H4 (cell line): ENCODE measurements at places on chromosomes 16 and 17. TPM values are rescaled to one million over a fixed set of nuclear protein-coding genes. Genes with fewer than 3 reads are reported as not detected.
A peak's percentile ranks its signal among the peaks of the same experiment; 100 is the strongest.

- DNase-seq, result no peak
Measured at GRCh38 chr16:24890746-24891145, 45.0 kb downstream of the SLC5A11 start.

GRCh38 chr17:59963738-59964481, 630 bp downstream of the RNFT1 start:
- DNase-seq, result peak; percentile 41

GRCh38 chr16:74998481-74999218, at the start of gene ZNRF1:
Gene ZNRF1, plus strand, starts transcription at chr16:74999024. Its CDS starts 648 bp downstream, at chr16:74999672.
- peak; percentile 56 for DNase-seq

- DNase-seq, result peak; percentile 94
Measured at GRCh38 chr17:48626245-48627117, at the start of gene HOXB9. Gene HOXB9, minus strand, starts transcription at chr17:48626358. Its CDS starts 89 bp downstream, at chr17:48626269.

Gene PRR11
- 13.0 and 14.7 TPM in 2 replicates for total RNA-seq

- DNase-seq, result no peak
Measured at GRCh38 chr17:47276444-47276843, 22.8 kb downstream of the ITGB3 start.

DNA sequence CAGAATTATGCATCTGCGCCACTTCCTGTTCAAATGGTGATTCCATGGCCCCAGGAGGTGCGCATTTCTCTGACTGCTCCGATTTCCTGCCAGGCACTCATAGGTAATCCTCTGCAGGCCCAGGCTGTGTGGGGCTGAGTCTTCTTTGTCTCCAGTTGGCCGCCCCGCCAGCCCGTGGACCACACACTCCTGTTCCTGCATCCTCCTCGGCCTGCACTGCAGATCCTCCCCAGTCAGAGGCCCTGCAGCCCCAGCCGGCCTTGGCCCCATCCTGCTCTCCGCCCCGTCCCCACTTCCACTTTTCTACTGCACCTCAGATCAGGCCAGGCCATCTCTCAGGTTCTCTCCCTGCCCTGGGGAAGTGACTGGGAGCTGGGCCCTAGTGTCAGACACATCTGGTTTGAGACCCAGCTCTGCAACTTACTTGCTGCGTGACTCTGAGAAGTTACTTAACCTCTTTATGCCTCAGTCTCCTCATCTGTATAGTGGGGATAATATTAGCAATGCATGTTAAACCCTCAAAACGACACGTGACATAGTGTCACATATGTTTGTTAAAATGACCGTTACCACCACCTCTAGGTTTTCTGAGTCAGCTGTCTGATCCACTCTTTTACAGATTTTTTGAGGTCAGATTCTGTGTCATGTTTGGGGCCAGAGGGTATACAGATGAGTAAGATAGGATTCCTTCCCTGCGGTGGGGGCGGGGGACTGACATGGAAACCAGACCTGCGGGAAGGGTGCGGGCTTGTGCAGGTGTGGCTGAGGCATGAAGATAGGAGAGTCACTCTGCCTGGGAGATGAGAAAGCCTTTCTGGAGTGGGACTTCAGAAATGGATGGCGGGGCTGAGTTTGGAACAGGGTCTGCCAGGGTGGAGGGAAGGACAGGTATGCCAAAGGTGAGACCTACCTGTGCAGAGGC, 12.8 kb downstream of the RAB11FIP4 start:
- no peak for DNase-seq

Gene CCL1
- not detected in 2 replicates for total RNA-seq

- no peak for DNase-seq
Measured at GRCh38 chr17:4540687-4541327, 14.4 kb downstream of the MYBBP1A start.

DNA sequence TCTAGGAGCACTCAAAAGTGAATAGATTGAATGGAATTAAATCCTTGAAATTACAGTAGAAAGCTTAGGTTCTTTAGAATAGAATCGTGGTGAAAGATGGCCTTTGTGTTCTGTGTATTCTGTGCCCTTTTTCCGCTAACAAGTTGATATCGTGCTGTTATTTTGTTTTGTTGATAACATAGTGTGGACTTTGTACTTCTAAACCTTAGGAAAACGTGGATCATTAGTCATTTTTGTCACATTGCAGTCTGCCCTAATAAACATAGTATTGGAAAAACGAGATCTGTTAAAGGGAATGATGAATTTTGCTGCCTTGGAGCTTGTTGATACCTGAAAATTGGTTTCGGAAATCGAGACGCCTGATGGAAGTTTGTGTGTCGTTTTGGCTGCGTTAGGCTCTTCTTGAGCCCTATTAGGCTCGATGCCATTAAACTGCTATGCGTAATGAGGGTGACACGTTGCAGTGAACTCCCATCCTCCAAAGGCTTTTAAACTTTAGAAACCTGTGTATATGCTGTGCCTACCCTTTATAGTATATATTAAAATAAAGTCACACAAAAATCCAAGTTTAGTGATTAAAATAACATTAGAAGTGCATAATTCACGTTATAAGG, 145.7 kb downstream of the PRKCA start:
- DNase-seq, result no peak

Gene AMFR
- 79.7 and 87.8 TPM in 2 replicates for total RNA-seq

Gene DOK4
- total RNA-seq, result 15.5 and 25.4 TPM in 2 replicates

DNA sequence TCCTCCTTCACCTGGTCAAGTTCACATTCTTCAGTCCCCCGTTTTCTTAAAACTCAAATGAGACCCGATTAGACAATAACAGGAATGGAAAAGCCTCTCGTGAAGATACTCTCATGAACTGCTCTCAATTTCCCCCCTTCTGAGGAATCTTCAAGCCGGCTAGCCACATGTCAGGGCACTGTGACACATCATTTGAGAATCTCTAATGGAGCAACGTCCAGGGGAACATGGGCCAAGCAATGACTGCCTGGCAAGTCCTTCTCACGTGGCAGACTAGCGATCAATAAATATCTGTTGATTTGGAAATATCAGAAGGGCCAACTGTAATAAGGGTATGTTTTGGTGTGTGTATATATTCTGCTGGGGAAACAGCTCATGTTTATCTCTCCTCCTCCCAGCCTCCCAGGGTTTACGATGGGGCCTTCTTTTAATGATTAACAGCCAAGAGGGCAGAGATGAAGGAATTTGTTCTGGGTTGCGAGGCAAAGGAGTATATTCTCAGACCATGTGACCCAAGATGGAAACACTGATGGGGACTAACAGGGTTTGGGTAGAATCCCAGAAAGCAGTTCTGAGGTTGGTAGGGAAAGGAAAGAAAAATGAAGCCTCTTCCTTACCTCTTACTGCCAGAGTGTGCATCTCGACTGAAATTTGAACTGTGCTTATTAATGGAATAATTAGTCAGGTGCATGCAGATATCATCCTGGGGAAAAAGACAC, 21.4 kb downstream of the TTLL6 start:
- peak; percentile 39 for DNase-seq

Gene NPIPB2
- total RNA-seq, result 1.0 TPM in 1 of 2 replicates, not detected in the other

DNA sequence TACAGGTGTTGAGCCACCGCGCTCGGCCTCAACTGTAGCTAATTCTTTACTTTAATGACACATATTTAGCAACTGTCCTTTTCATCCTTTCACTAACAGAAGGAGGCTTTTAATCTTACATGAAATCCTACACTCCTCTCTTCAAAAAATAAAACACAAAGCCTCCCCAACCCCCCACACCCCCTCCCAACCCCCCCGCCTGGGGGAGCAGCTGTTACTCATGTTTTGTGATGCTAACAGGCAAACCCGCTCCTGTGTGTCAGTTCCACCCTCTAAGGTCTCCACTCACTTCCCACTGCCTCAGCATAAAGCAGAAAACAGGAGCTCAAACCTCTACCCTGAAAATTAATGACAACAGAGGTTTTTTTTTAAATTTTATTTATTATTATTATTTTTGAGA, 55.4 kb upstream of the SLC25A19 start:
- no peak for DNase-seq

Gene SCPEP1
- total RNA-seq, result 156 and 191 TPM in 2 replicates

Gene ACSM3
- total RNA-seq, result 1.6 and 3.5 TPM in 2 replicates

- DNase-seq, result no peak
Measured at GRCh38 chr17:76586741-76587487, 1.3 kb upstream of the ST6GALNAC2 start.

- DNase-seq, result no peak
Measured at GRCh38 chr16:18932243-18932987, 6.2 kb upstream of the SMG1 start.

DNA sequence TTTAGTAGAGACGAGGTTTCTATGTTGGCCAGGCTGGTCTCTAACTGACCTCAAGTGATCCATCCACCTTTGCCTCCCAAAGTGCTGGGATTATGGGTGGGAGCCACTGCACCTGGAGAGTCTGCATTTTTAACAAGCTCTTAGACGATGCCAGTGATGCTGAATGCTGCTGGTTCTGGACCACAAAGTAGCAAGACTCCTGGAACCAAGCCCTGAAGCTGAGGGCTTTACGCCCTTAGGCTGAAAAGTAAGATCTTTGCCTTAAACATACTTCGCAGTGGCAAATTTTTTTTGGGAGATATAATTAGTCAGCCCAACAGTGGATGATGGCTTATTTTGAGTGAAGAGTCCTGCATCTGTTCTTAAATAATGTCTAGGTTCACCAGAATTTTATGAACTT, 14.0 kb downstream of the METTL9 start:
- no peak for DNase-seq

- no peak for DNase-seq
Measured at GRCh38 chr16:9340526-9341256, 249.2 kb downstream of the HAPSTR1 start.

DNA sequence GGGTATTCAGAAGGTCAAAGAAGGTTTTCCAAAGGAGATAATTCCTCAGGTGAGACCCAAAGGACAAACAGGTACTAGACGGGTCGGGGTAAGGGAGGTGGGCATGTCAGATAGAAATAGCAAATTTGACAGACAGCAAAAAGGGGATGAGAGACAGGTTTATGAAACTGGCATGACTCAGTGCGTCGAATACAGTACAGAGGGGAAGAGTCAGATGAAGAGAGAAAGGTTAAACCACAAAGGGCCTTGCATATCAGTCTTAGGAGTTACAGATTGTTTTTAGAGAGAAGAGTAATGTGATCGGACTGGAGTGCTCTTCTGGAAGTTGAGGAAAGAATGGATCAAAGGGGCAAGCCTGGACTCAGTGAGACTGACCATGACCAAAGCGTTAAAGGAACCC, 88.4 kb downstream of the ZZEF1 start:
- DNase-seq, result no peak

DNA sequence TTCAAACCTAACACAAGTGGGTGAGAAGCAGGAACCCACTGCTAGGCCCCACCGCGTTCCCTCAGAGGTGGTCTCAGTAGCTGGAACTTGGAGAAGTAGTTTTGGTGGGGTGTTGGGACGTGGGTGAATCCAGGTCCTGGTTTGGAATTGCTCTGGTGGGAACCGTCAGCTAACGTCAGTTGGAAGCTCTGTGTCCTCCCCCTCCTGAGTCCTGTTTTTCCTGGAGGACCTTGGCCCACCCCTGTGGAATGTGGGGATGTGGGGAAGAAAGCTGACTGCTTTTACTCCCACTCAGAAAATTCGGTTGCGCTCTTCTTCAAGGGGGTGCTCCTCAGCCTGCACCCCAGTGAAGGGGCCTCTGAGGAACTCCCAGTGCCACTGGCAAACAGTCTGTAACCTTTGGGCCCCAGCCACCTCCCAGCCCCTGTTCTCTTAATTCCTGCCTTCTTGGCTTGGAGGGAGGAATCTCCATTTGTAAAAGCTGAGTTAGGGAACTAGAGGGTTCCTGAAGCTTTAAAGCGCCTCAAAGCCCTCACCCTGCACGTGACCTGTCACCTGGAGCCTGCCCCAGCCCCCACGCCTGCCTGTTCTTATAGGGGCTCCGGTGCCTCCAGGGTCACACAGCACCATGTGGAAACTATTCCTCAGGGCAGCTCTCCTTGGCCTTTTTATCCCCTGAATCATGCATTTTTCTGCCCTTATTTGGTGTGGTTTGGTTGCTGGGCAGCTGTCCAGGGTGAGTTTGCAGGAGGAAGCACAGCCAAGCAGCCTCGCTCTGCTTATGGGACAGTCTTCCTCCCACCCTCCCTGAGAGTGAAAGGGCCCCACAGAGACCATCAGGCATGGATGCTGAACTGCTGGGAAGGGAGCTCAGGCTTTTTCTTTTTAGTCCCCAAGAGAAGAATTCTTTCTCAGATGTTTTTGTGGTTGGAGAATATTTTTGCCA, 16.2 kb upstream of the NAGLU start:
- DNase-seq, result peak; percentile 97

DNA sequence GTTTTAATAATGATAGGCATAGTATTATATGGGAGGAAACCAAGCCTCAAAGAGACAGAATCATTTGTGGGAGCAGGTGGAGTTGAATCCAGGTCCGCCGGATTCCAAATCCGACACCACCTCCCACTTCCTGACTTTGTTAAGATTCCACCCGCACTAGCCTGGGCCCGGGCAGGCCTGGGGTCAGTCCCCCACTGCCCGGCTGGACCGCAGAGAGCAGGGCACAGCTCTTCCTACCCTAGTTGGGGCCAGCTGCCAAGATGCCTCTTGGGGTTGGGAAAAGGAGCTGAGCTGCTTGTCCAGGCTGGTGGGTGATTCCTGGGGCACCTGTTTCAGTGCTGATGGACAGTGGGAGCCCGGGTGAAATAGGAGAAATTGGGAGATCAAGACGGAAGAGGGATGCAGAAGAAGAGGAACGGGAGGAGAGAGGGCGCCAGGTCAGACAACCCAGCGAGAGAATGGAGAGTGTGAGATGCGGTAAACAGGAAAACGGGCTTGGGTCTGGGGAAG, 53.9 kb downstream of the OR1D5 start:
- no peak for DNase-seq

- DNase-seq, result peak; percentile 97
Measured at GRCh38 chr17:51259564-51260236, at the start of gene MBTD1. Gene MBTD1, minus strand, starts transcription at chr17:51260049. Its CDS starts 34,888 bp downstream, at chr17:51225161.
